ENCODE measurements at places on chromosomes 6 and 20.

- no peak for DNase-seq
Measured at GRCh38 chr6:26044140-26045064, 42.8 kb upstream of the HFE start.

GRCh38 chr6:43789447-43789846 lies 19.4 kb downstream of the VEGFA start:
- DNase-seq = no peak

DNA sequence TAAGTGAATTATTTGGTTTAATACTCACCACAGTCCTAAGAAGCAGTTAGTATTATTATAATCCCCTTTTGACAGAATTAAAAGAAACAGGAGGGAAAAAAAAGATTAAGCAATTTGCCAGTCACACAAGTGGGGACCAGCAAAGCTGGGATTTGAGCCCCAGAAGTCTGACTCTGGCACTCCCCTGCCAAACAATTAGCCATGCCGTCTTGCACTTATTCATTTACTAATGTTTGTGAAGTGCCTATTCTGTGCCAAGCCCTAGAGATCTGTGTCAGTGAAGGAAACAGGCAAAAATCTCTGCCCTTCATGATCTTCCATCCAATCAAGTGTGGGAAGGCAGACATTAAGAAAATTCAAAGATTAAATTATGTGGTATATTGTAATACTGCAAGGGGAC lies 126.0 kb upstream of the TOP1 start:
- no peak for DNase-seq

DNA sequence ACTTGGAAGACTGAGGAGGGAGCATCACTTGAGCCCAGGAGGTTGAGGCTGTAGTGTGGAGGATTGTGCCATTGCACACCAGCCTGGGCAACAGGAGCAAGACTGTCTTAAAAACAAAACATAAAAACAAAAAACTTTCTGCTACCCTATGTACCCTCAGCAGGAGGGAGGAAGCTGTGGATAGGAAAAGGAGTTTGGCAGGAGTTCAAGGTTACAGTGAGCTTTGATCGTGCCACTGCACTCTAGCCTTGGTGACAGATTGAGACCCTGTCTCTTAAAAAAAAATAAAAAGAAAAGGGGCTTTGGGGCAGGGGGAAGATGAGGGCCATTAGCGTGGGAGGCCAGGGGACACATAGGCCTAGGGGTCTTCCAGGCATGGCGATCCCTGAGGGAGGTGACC lies 135.7 kb downstream of the DHX35 start:
- no peak for DNase-seq

DNA sequence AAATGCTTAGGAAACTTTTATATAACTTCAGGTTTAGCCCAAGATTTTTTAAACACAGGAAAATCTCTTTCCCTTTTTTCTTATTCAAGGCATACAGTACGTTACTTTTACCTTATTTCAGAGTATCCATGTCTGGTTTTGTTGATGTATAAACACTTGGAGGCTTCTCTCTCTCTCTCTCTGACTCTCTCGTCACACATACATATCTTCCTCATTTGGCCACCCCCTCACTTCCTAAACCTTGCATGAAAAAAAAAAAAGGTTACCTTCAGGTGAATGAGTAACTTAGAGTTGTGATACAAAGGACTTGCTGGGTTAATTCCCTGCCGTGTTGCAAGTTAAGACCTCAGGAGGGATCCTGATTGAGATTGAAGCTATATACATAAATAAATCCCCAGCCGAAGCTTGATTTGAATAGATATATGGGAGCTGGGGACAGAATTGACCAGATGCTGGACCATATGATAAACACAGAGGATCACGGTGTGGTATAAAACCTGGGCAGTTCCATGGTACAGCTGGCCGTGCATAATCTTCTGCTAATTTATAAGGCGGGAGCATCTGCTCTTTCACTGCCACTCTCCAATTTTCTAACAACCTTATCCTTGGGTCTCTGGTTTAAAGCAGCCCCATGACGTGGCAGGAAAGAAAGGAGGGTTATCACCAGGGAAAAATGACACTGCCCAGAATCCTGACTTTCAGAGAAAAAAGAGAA lies 55.1 kb upstream of the IL20RA start:
- DNase-seq = no peak

GRCh38 chr6:165889636-165890403 lies 226.8 kb upstream of the PDE10A start:
- no peak for DNase-seq

DNA sequence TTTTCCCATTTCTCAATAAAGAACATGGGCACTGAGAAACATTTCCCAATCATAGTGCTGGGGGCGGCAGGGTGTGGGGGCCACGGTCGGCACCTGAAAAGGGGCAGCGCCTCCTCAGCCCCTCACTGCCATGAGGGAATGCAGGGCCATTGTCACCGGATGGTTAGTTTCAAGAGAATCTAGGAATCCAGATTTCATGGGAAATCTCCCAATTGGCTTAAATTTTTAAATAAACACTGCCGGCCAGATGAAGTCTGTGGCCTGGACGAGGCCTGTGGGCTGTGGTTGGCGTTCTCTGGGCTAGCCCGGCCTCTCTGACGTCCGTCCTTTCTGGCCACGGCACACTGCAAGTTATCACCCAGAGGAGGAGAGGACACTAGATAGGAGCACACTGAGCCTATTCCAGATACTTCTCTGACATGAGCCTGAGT lies 25.6 kb downstream of the MANBAL start:
- DNase-seq = no peak

DNA sequence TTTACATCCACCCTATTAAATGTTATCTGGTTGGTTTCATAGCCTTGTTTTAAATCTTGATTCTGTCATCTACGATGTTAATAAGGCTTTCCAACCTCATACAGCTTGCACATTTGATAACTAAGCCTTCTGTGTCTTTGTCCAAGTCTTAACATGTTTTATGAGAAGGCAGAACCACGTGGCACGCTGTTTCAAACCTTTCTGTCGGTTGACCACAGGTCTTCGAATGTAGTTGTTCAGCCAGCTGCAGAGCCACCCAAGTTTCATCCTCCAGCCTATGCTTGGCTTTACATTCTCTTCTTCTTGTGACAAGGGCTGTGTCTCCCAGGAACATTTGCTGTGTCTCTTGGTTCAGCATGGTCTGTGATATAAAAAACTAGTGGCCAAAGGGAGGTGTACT lies 15.7 kb upstream of the SGK2 start:
- DNase-seq = no peak

DNA sequence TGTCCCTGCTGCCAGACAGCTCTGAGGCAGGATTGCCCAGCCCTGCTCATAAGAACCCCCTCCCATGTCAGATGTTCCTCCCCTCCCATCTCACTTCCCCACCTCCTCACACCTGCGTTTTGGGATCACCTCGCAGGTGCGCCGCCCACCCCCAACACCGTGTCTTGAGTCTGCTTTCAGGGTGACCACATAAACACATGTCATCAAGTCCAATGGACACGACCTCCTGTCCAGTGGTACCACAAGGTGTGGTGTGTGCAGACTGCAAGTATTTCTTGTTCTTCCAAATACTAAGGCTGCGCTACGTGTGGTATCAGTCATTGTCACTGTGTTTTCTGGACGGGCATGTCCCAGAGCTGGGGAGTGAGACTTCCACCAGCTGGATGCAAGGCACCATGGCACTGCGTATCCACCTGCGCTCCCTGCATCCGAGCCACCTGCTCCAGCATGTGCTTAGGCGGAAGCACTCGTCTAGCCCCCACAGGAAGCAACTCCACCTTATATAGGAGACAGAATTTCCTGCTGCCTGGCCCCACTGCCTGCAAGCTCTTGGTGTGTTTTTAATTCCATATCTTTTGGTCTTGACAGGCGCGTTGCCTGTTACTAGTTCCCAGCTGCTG lies 119.7 kb upstream of the NXT1 start:
- no peak for DNase-seq
